ENCODE measurements at places on chromosomes 7 and 10. TPM values are rescaled to one million over a fixed set of nuclear protein-coding genes. Genes with fewer than 3 reads are reported as not detected.

The MLLT10 gene
- total RNA-seq = 55.7 TPM

The UCN3 gene
- total RNA-seq = 1.3 TPM

The ATRNL1 gene
- total RNA-seq = 25.9 TPM

The GRID2IP gene
- total RNA-seq = 2.5 TPM

The OLAH gene
- total RNA-seq = not detected

- DNase-seq = no peak
These were observed 159.2 kb downstream of the RGS10 start for GRCh38 chr10:119383174-119383856.

DNA sequence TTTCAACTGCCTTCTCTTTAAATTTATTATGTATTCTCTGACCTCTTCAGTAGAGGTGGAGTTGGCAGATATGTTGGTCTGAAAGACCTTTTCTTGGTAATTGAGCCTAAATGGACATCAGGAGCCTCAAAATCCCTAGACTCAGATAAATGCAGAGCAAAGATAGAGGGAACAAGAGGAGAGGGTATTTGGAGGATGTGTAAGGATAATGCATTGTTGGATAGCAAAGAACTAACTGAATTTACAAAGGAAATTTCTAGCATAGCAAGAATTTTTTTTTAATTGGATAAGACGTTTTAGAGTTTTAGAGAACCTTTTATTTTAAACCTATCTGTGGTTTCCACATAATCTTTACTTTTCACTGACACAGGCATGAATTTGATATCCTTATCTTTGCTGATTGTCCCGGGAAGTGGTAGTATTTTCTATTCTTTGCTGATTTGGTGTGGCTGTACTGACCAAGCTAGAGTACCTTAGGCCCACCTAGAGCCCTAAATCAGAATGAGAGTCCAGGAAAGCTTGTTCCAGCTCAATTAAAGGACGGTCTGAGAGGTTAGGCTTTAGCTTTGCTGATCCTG, 91.3 kb downstream of the NRF1 start:
- DNase-seq = no peak

DNA sequence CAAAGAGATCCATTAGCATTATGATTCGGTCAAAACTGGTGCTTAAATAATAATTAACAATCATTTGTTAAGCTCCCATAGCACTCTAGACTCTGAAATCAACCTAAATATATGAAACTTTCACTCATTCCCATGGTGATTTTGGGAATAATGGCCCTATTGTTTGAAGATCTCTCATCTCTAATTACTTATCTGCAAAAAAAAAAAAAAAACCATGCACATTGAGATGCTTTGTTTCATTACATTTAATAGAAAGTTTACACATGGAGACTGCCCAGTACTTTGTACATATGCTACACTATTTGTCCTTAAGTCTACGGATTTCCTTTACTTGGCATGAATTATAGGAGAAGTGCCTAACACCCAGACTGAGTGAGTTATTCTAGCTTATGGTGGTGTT, 280.6 kb upstream of the MEOX2 start:
- DNase-seq = no peak

GRCh38 chr7:151686016-151686766, 166.5 kb upstream of the RHEB start:
- DNase-seq = no peak

GRCh38 chr10:79293841-79294581, 53.3 kb upstream of the PPIF start:
- no peak for DNase-seq

- DNase-seq = no peak
These were observed 9.9 kb downstream of the NYAP1 start for GRCh38 chr7:100493476-100494264.

GRCh38 chr10:91208642-91209041, 11.8 kb upstream of the PCGF5 start:
- no peak for DNase-seq

DNA sequence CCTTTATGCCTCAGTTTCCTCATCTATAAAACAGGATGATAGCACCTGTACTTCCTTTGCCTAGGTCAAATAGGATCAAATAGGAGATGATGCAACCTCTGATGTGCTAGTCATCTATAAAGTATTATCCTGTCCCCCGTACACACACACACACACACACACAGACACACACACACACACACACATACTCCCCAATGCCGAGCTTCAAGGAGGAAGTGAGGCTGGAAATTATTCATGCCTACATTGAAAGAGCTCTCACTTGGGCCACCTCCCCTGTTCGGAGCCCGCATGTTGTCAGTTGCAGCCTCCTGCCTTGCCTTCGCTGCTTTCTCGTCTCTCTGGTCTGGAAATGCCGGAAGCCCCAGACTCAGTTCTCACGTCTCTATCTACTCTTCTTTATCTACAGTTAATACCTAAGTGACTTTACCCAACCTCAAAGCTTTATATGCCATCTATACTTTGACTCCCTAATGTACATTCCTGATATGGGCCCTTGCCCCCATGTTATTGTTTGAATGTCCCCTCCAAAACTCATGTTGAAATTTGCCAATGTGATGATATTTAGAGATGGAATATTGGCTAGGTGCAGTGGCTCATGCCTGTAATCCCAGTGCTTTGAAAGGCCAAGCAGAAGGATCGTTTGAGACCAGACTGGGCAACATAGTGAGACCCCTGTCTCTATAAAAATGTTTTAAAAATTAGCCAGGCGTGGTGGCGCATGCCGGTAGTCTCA, 6.9 kb upstream of the UBE2H start:
- DNase-seq = no peak

- DNase-seq = no peak
These were observed 6.9 kb downstream of the CDHR1 start for GRCh38 chr10:84201244-84201606.

DNA sequence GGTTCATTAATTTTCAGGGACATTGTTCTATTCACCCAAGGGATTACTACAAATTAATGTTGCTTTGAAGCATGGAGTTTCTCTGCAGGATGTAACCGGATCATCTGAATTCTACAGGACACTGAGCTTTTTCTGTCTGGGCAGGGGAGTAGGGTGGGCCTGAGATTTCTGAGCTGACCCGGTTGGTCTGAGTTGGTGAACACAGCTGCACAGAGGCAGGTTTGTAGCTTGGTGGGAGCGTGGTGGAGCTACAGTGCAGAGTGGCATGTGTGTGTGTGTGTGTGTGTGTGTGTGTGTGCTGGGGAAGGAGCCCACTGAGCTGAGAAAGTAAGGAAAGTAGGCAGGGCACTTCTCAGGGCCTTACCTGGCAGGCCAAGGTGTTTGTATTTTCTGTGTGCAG, 62.6 kb downstream of the SH2D4B start:
- DNase-seq = no peak

- DNase-seq = no peak
These were observed 278.3 kb upstream of the ZNF32 start for GRCh38 chr10:43926875-43927406.

GRCh38 chr7:150983893-150984368, 5.8 kb upstream of the KCNH2 start:
- peak; percentile 63 for DNase-seq

GRCh38 chr10:1597370-1598146, 139.8 kb downstream of the ADARB2 start:
- DNase-seq = no peak
